T-cell (primary cell): ENCODE measurements at places on chromosomes 4 and X. TPM values are rescaled to one million over a fixed set of nuclear protein-coding genes. Genes with fewer than 3 reads are reported as not detected.

Gene MAGEB1
- not detected for total RNA-seq

Gene RAB40AL
- total RNA-seq = 0.26 TPM

Gene FRG2
- not detected for total RNA-seq

Gene TLR7
- total RNA-seq = 0.10 TPM

Gene SRD5A3
- 4.1 TPM for total RNA-seq

Gene PRRG3
- total RNA-seq = not detected

Gene ARMCX4
- 9.4 TPM for total RNA-seq

Gene XAGE1A
- not detected for total RNA-seq

Gene TRAPPC2
- total RNA-seq = 29.7 TPM

Gene CHRDL1
- total RNA-seq = not detected

Gene GABRQ
- not detected for total RNA-seq

Gene EREG
- total RNA-seq = 0.44 TPM

Gene C4orf36
- not detected for total RNA-seq

Gene SSX7
- not detected for total RNA-seq

Gene SPACA5
- not detected for total RNA-seq

Gene OPRPN
- total RNA-seq = not detected
